NCI-H187 (cell line): ENCODE measurements at places on chromosomes 1 and 21.

GRCh38 chr1:93735722-93736121 is 54.1 kb upstream of the BCAR3 start:
- DNase-seq = no peak

DNA sequence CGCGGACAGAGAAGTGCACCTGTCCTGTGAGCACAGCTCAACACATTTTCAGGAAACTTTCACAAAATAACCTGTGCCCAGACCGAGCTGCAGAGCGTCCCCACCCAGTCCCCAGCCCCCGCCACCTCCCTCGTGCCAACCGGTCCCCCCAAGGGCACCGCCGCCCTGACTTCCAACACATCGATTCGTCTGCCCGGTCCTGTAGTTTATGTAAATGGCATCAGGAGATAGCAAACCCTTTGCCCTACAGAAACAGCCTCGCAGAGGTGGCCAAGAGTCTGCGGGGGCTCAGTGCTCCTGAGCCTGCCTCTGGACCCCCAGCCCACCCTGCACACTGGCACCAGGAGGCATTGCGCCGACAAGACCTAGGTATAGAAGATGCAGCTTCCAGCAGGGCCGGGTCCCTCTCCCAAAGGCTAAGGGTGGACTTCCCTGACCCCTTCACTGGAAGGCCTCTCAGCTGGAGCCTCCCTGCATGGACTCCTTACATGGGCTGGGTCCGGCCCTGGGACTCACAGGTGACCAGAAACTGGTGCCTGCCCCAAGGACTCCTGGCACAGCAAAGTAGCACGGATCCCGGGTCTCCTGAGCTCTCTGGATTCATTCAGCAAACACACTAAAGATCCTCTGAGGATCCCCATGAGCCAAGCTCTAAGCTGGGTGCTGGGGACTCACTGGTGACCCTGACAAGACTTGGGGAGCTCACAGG is 6.6 kb upstream of the PLEKHG5 start:
- no peak for DNase-seq

- no peak for DNase-seq
Observed at GRCh38 chr1:112285316-112285715, 110.7 kb upstream of the CTTNBP2NL start.

GRCh38 chr1:80018348-80018747 is 1011.8 kb upstream of the ADGRL4 start:
- DNase-seq = no peak

DNA sequence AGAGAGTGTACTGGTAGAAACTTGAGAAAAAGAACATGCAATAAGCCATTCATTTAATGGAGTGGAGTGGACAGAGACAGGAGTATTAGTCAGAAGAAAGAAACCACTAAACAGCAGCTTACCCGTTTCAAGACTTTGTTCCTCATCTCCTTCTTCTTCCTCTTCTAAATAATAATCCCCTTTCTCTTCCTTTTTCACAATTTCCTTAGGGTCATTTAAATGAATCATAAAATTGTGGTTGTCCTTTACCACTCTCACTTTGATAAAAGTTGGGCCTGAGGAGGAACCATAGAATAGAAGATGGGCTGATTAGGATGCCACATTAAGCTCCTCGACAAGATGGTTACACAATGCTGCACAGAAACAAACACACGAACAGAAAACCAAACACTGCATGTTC is 109.6 kb downstream of the WDR3 start:
- no peak for DNase-seq

- DNase-seq = no peak
Observed at GRCh38 chr1:103265551-103265950, 157.2 kb upstream of the COL11A1 start.

DNA sequence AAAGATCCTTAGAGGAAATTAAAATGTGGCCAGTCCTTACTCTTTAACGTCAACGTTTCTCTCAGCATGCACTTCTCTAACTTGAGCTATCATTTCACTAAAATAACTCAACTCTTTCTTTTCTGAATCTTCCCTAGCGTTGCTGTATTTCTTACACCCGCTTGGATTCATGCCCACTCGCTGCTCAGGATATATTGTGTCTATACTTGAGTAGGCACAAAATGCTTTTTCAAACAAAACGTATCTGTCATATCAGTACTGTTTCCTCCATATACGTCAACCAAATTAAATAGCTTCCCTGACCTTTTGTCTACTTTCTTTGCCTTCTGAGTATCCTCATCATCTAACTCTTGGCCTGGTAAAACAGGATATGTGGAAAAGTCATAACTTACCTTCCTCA is 549.7 kb downstream of the SMYD3 start:
- no peak for DNase-seq

GRCh38 chr21:38837806-38838461 is 32.2 kb downstream of the ETS2 start:
- no peak for DNase-seq

- no peak for DNase-seq
Observed at GRCh38 chr1:33119532-33120217, 38.7 kb downstream of the AZIN2 start.

- DNase-seq = no peak
Observed at GRCh38 chr1:209062081-209062620, 521.4 kb upstream of the CAMK1G start.
